ENCODE measurements at places on chromosomes 6 and 20.

DNA sequence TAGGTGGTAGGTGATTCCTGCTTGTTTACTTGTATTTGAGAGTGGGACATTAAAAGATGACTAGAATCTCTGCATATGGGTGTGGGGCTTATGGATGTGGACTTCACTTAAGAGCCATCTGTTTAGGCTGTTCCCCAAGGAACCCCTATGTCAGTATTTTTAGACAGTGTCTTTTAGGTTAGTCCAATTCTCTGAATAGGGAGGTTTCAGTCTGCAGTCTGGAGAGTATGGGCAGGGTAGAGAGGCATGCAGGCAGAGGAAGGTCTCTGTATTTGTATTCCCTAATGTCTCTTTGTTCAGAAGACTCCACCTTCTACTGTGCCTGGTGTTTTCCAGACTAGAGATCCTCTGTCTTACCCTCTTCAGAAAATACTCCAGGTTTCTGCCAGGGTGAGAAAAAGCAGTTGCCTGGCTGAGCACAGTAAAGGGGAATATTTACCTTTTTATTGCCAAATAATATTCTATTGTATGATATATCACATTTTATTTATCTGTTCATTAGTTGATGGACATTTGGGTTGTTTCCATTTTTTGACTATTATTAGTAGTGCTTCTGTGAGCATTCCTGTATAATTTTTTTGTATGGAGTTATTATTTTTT lies 19.1 kb downstream of the SLX4IP start:
- no peak for DNase-seq
- peaks cover 9% of the 10 kb centered on the region for H3K36me3 ChIP-seq
- peak overlapping the region; percentile 82 for H3K27ac ChIP-seq
- peaks cover 17% of the 10 kb centered on the region for H3K4me1 ChIP-seq
- H3K4me3 ChIP-seq, result peak overlapping the region; percentile 42

GRCh38 chr6:56430629-56431600 lies 183.5 kb upstream of the COL21A1 start:
- peaks cover 12% of the 10 kb centered on the region for H3K27me3 ChIP-seq
- no peak overlapping the region for H3K4me3 ChIP-seq
- no peaks in the 10 kb centered on the region for H3K36me3 ChIP-seq
- no peaks in the 10 kb centered on the region for H3K4me1 ChIP-seq
- DNase-seq, result no peak

DNA sequence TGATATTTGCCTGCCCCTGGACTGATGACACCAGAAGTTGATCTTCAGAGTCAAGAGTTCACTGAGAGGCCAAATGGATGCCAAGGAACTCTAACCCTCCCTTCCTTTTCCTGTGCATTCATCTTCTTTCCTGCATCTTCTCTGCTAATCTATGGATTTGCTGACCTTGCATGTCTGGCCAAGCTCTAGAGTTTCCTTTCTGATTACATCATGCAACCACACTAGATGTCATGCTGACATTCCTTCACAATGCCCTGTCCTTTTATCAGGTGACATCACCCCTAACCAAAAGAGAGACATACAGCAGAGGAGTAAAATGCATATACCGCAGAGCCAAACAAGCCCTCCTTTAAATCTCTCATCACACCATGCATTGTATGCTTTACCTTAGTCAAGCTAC lies 487.6 kb downstream of the TFAP2A start:
- no peaks in the 10 kb centered on the region for H3K36me3 ChIP-seq
- no peak overlapping the region for H3K4me3 ChIP-seq
- DNase-seq, result no peak
- H3K4me1 ChIP-seq, result no peaks in the 10 kb centered on the region
- H3K27me3 ChIP-seq, result no peaks in the 10 kb centered on the region

- peak overlapping the region; percentile 91 for H3K4me3 ChIP-seq
- peaks cover 45% of the 10 kb centered on the region for H3K4me1 ChIP-seq
- peak overlapping the region; percentile 74 for H3K27ac ChIP-seq
Observed at GRCh38 chr20:2840967-2841531, 504 bp downstream of the VPS16 start.

Measured in activated T-cell treated with anti-CD3 and anti-CD28 coated beads, Interleukin-2, amount 50 U/mL, for 72 hours (primary cell).